ENCODE measurements at places on chromosomes 7 and 10.

GRCh38 chr10:133608855-133609254 is 17.7 kb downstream of the FRG2B start:
- DNase-seq, result no peak

GRCh38 chr10:110208614-110209453 is 1.4 kb downstream of the MXI1 start:
- DNase-seq, result no peak

DNA sequence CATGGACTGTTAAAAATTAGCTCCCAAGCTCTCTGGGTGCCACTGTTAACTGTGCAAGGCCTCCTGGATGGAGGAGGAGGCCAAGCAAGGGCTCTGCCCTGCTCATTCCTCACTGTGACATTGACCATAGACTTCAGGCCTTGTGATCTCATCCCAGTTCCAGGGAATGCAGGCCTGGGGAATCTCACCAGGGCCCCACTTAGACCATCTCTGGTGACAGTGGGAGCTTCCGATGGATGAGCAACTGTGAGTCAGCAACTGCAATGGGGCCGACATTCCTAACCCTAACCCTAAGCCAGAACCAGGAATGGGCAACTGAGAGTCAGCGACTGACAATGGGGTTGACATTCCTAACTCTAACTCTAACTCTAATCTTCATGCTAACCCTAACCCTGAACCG is 50.4 kb upstream of the MSMB start:
- no peak for DNase-seq

DNA sequence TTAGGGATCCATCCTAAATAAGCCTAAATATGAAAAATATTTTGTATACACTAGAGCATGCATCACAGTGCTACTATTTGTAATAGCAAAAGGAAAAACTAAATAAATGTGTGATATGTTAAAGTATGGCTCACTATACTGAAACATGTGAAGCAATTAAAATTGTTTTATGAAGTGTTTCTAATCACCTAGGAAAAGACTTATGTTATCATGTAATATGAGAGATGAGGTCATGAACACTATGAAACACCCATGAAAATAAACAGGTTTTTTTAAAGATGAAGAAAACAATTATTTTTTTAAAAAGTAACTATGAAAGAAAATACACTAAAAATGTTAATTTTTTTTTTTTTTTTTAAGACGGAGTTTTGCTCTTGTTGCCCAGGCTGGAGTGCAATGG is 16.8 kb upstream of the ARHGAP12 start:
- DNase-seq, result no peak

DNA sequence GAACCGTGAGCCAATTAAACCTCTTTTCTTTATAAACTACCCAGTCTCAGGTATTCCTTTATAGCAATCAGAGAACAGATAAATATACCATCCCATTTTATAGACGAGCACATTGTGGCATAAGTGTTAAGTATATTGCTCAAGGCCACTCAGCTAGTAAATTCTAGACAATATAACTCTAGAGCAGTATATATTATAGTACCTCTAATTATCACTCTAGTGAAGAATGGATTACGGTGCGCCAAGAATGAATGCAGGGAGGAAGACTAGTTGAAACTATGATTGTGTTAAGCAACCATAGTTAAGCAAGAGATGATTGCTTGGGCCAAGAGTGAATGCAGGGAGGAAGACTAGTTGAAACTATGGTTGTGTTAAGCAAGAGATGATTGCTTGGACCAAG is 60.9 kb downstream of the BRAF start:
- DNase-seq, result no peak

DNA sequence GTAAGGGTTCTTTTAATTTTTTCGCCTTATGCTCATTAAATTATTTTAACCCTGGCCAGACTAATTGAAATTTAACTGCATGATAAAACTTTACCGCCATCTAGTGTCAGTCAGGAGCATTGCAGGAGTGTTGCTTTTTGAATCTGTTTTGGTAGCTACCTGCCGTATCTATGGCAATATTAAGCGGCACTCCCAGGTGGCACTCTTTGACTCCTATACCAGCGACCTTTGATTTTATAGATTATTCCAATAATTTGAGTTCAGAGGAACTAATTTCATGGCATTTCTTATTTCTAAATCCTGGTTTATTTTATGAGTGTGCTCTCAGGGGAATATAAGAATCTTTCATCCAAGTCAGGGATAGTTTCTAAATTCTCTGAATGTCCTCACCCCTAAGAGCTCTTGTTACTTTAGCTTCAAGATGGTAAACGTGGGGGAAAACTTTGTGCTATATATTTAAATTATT is 198.9 kb downstream of the REEP3 start:
- peak; percentile 24 for DNase-seq

Data from retinal pigment epithelial cell (primary cell).